ENCODE measurements at places on chromosomes 6 and 20.
A peak's percentile ranks its signal among the peaks of the same experiment; 100 is the strongest.

- peak; percentile 42 for DNase-seq
These were observed 314.0 kb upstream of the RSPO3 start for GRCh38 chr6:126804332-126805064.

GRCh38 chr20:5833309-5833941, 83.2 kb downstream of the SHLD1 start:
- no peak for DNase-seq

DNA sequence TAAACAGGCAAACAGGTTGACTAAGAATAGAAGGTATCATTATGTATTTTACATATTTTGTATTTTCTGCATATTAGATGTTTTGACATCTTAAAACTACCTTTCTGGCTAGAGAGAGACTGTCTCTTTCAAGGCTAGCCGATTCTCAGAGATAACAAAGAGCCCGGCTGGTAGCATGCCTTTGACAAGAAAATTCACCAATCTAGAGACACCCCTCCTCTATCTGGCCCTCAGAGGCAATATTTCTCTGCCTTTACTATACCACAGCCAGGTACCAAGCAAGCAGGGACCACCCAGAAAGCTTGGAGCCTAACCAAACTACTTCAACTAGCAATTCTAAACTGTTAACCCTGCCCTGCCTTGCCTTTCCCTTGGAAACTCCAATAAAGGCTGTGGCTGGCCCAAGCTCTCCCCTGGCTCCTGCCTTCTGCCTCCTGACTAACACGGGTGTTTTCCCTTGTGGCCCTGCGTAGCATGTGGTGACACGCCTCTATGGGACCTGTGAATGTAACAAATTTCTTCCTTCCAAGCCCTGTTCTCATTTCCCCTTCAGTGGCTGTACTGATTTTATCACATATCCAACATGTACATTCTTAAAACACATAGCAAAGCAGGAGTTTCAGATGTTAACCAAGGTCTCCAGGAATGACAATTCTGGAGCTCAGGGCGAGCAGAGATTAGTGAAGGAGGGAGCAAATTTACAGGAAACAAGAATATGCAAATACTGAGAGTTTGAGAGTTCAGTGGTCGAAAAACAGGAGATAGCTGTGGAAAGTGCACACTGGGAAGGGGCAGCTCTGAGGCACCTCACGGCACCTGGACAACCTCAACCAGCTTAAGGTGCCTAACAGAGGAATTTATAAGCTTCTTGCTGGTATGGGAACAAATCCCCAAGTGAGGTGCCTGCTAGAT, 120.8 kb downstream of the BACH2 start:
- DNase-seq: no peak

DNA sequence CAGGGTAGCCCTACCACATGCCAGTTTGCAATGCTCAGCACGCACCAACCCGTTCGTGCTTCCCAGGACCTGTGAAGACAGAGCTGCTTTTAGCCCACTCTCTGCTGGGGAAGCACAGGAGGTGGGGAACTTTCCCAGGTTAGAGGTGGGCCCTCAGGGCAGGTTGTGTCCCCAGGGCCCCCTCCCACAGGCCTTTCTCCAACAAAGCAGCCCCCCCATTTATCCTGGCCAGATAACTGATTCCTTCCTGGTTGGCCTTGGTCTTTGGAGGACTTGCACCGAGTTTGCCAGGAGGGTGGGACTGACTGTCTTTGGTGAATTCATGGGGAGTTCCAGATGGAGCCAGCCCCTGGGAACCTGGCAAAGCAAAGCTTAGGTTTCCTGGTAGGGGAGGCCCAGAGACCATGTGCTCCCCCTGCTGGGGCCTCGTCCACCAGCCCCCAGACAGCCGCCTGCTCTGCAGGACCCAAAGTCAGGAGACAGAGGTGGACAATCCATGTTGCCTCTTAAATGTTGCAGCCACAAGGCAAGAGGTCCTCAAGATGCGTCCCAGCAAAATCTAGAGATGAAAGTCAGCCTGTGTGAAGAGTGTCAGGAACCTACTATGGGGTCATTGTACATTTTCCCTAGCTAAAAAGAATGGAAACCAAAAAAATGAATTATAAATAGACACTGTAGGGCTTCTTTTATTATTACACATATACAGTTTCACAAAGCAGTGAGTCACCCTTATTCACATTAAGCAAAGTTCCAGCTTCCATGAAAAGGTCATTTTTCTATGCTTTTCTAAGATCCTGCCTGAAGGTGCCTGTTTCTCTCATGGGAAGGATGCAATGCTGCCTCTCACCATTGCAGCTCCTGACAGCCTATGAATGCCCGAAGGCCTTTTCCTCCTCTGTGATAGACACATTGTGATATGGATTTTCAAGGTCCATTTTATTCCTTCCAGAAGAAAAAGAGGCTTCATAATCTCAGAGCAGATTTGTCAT, 497.8 kb downstream of the PREX1 start:
- DNase-seq: no peak

GRCh38 chr20:38198238-38198861, 33.3 kb upstream of the TGM2 start:
- no peak for DNase-seq

DNA sequence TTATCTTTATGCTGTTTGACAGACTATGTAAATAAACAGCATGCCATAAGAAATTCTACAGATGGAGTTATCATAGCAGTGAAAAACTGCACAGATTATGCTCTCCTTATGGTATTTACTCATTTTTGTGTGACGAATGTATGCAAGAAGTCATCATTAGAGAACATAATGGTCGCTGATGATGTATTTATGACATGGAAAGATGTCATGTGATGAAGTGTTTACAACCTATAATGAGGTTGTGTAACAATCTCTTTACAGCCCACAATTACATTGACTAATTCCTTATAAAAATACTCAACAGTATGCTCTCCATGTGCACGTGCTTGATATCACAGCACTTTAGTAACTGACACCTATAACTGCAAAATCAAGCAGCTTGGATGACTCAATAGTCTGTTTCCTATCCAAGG, 192.4 kb downstream of the BMP2 start:
- DNase-seq: no peak

DNA sequence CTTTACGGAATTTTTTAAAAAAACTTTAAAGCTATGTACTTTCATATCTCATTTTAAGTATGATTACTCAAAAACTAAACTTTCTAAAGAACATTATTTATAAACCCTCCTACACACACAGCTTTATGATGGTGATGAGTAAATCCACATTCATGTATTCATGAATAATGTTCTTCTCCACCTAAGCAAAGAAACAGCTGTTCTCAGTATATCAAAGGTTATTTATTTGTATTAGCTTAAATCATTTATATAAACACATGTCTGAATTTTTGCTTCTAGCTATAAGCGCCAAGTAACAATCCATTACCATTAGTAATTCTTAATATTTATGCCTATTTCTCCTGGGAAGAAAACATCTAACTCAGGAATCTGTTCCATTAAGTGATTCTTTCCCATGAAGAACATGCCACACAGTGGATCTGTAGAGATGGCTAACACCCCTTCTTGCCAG, 63.3 kb downstream of the SMLR1 start:
- DNase-seq: peak; percentile 62

DNA sequence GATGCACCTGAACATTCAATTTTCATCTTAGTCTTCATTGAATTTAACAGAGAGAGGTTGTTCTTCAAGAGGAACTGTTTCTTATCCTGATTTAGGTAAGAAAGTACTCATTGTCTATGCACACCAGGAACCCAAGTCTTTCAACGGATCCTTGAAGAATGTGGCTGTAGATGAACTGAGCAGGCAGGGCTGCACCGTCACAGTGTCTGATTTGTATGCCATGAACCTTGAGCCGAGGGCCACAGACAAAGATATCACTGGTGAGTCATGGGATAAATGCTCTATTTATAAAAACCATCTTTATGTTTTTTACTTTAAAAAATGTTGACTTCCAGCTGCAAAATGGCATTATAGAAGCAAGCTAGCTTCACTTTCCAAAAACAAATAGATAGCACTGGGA, 10.2 kb downstream of the NQO2 start:
- no peak for DNase-seq

DNA sequence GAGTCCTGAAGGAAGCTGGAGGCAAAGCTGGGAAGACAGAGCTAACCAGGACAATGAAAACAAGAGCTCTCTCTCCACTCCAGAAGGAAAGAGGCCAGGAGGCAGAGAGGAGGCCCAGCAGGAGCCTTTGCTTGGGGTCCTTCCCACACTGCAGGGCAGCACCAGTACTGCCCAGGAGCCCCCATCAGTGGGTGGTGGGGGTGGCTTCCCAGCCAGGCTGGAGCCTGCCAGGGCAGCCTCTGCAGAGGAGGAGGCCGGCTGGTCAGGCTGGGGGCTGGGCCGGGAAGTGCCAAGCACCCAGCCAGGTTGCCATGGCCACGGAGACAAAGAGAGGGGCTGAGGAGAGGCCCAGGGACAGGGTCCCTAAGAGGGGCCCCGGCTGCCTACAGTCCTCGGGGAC, 33.4 kb downstream of the PREX1 start:
- DNase-seq: no peak

GRCh38 chr6:112639391-112639831, 292.3 kb downstream of the RFPL4B start:
- peak; percentile 88 for DNase-seq

GRCh38 chr6:111070105-111071005, 16.9 kb upstream of the SLC16A10 start:
- no peak for DNase-seq

DNA sequence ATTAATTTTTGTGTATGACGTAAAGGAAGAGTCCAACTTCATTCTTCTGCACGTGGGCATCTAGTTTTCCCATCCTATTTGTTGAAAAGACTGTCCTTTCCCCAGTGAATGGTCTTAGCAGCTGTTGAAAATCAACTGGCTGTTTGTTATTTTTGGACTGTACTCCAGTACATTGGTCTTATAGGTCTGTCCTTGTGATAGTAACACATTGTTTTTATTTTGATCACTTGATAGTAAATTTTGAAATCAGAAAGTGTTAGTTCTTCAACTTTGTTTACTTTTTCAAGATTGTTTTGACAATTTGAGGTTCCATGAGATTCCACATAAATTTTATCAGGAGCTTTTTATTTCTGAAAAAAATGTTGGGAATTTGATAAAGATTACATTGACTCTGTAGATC, 280.2 kb upstream of the FOXQ1 start:
- peak; percentile 18 for DNase-seq

GRCh38 chr6:5840734-5841390, 165.9 kb downstream of the NRN1 start:
- DNase-seq: no peak

- no peak for DNase-seq
These were observed 19.5 kb downstream of the PNPLA1 start for GRCh38 chr6:36289281-36289878.

DNA sequence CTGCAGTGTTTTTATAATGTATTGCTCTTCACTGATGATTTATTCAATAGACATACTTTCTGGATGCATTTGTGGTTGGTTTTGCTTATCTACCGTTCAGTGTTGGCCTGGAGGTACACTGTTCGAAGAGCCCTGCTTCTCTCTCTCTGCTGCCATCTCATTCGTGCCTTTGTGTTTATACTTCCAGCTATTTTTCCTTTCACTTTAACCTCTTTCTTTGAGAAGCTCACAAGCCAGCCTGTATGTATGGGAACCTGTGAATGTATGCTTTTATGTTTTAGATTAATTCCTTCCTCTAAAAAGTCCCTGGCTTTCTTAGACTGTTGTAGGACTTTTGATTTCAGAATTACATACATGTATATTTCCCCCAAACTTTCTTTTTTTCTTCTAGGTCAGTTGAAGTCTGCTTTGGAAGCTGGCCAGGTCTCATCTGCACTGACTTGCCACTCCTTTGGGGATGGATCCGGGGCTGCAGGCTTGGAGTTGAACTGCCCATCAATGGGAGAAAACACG, 83.0 kb downstream of the SCAND1 start:
- DNase-seq: no peak

- DNase-seq: no peak
These were observed 47.9 kb downstream of the KHDC1L start for GRCh38 chr6:73177221-73177944.

- DNase-seq: peak; percentile 79
These were observed 108.4 kb upstream of the PRSS16 start for GRCh38 chr6:27138837-27139755.

- DNase-seq: no peak
These were observed 34.0 kb downstream of the VEGFA start for GRCh38 chr6:43803783-43804549.

DNA sequence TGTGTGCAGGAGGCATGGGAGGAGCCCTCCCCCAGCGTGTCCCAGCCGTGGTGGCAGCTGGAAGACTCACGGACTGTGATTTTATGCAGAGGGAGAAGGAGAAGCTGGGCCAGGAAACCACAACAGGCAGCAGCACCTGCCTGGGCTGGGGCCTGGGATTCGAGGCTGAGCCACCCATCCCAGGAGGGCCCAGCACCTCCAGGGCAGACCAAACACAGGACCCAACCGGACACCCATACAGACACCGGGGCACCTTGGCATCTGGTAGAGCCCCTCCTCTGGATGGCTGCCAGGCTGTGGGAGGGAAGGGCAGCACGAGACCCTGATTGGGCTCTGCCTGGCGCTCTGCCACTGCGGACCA, 41.7 kb upstream of the CHRNA4 start:
- DNase-seq: no peak

- no peak for DNase-seq
These were observed 6.9 kb upstream of the OCSTAMP start for GRCh38 chr20:46557231-46557956.

DNA sequence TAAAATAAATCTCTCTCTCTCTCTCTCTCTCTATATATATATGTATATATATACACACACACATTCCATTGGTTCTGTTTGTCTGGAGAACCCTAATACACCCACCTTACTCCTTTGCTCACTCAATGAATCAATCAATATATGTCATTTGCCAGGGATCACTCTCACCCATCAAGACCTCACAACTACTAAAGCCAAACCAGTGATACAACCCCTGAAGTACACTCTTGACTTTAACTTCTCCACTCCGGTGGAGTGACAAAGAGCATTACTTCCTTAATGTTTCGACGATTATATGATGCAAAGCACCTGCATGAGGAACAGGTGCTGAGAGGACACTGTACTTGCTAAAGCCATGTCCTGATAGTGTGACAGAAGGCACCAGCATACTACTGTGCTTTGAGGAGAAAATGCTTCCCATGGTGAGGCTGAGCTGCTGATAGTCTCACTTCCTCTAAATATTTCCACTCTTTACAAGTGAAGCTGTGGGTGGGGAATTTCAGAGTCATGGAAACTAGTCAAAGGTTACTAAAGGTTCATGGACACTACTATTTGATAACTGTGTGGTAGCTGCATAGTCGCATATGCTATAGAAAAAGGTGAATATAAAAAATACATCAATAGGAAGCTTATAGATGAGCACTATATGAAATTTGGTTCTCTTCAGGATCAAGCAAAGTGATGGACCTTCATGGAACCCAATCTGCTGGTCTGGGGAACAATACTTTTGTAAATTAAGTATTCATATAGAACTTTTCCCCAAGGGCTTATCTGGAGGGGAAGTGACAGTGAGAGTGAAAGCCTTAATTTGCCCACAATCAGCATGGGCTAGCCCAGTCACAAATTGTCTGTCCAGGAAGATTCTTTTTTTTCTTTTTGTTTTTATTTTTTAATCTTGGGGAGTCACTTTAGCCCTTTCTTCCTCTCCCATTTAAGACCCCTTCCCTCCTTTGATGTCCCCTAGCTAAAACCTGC, 141.9 kb upstream of the NEDD9 start:
- no peak for DNase-seq

Data from fibroblast of the conjunctiva (primary cell).